Activated CD8-positive, alpha-beta memory T cell treated with anti-CD3 and anti-CD28 coated beads for 4 hours (primary cell): ENCODE measurements at places on chromosomes 13 and 19.
A peak's percentile ranks its signal among the peaks of the same experiment; 100 is the strongest.

- DNase-seq: no peak
Observed at GRCh38 chr13:107678075-107678689, 537.2 kb downstream of the LIG4 start.

- DNase-seq: no peak
Observed at GRCh38 chr19:5333581-5334365, 6.8 kb downstream of the PTPRS start.

GRCh38 chr13:82088781-82089180, 1747.9 kb upstream of the SPRY2 start:
- DNase-seq: no peak

GRCh38 chr19:1825909-1826556, 14.0 kb upstream of the ATP8B3 start:
- peak; percentile 50 for DNase-seq

DNA sequence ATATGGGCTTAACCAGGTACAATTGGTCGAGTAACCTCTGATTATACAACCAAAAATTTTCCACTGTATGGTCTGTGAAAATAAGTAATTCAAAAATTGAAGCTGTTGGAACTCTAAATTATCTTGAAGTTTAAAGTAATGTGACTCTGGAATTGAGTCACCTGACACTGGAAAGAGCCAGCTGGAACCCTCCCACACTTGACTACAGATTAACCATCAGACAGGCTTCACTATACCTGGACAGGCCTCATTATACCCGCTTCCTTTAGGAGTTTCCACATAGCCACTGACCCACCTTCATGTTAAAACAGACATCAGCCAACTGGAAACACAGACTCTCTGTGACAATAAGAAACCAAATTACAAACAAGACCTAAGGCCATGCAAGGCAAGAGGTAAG, 1.3 kb downstream of the ZNF433 start:
- no peak for DNase-seq

GRCh38 chr19:54009440-54009839, 18.0 kb downstream of the CACNG6 start:
- DNase-seq: no peak

DNA sequence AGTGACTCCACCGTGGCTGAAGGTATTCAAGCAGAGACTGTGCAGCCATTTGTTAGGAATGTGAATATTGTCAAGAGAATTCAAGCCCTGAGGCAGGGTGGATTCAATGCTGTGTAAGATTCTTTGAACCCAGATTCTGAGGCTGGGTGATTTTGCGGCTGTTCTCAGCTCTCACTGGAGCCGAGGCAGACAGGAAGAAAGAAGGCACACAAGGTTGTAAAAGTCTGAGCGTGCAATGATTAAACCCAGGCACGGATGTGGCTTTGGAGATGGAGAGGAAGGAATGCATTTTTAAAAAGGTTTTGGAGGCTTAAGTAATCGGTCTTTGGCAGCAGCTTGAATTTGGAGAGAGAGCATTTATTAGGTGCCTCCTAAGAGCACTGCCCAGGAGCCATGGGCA, 187.9 kb downstream of the KATNAL1 start:
- no peak for DNase-seq

- no peak for DNase-seq
Observed at GRCh38 chr19:50998061-50998460, 3.3 kb downstream of the KLK8 start.

GRCh38 chr13:63305641-63306133, 1890.0 kb upstream of the PCDH20 start:
- no peak for DNase-seq

DNA sequence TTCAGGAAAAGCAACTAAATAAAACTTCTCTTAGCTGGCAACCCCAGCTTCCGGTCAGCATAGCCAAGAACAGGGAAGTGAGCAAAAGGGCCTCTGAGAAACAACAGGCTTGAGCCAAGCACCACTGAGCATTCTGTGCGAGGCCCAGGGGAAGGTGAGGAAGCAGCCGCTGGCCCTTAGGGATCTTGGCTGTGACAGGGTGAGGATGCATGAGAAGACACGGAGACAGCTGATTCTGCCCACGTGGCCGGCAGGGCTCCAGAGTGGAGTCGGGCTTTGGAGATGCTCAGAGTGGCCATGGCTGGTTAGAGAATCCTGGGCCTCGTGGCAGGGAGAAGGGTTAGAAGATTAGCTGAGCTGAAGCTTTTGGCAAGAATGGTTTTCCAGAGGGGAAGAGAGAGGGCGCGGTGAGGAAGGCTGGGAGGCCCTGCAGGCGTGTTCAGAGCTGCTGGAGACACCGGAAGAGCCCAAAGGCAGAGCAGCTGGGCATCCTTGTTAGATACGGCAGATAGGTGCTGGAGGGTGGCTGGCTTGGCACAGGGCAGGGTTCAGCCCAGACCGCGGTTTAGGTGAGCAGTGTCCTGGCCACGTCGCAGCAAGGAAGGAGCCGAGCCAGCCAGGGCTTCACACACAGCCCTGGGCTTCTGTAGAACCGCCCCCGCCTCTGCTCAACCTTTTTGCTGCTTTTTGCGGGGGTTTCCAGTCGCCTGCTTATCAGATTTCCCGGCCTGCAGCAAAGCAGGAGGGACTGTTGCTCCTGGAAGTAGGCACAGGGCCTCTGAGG, 17.3 kb downstream of the UPF1 start:
- DNase-seq: no peak

DNA sequence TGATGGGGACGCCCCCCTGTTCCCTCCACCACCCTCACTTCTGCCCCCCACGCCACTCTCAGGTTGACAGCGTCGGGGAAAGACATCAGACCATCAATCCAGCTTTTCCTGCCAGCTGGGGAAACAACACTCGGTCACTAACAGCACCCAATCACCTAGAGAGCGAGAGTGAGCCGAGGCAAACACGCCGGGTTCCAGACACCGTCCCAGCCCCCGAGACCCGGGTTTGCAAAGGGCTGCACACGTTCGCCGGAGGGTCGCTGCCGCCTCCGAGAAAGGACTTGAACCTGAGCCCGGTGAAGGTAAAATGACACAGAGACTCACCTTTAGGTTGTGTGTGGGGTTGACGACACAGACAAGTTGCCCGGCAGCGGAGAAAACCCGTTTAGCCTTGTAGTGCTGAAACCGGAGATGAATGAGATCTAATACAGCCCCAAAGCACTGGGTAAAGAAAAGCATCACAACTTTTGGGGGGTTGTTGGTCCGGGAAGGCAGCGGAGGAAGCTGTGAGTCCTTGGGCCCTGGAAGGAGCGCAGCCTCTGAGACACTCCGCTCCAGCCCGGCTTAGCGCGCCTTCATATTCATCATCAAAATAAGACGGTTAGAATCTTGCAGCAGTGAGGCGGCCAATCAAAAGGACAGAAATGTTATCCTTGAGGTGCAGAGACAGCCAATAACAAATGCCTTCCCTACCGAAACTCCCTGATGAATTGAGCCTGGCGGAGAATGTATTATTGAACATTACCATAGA, at the start of gene SIAH3:
Gene SIAH3, minus strand, starts transcription at position 583 of the 751 bp plus-strand sequence. Its CDS starts 124 bp downstream, at position 459.
- DNase-seq: no peak

DNA sequence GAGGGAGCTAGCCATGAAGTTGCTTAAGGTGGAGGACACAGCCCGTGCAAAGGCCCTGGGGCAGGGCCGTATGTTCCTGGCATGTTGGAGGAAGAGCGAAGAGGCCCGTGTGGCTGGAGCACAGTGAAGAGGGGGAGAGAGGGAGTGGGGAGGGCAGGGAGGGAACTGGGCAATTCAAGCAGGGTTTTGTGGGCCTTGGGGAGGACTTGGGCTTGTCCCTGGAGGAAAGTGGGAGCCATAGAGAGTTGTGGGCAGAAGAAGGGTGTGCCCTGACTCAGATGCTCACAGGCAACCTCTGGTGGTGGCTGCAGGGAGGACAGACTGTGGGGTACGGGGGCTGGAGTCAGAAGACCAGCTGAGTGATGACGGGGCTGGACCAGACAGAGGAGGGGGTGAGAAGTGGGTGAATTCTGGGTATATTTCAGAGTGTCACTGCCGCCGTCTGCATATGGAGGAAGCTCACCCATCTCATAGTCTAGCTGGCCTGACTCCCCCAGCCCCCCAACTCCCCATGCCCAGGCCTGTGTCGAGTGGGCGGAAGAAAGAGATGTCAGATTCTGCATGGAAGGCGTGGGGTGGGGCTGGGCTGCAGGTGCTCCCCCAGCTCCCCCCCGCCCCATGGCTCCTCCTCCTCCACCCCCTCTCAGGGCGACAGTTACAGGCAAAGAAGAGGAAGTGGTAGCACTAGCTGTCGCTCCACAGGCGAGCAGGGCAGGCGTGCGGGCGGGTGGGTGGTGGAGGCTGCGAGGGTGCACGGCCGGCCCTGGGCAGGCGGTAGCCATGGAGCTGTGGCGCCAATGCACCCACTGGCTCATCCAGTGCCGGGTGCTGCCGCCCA, at the start of gene VAV1:
Gene VAV1, plus strand, starts transcription at position 681 of the 838 bp plus-strand sequence. Its CDS starts 100 bp downstream, at position 781.
- peak; percentile 73 for DNase-seq

DNA sequence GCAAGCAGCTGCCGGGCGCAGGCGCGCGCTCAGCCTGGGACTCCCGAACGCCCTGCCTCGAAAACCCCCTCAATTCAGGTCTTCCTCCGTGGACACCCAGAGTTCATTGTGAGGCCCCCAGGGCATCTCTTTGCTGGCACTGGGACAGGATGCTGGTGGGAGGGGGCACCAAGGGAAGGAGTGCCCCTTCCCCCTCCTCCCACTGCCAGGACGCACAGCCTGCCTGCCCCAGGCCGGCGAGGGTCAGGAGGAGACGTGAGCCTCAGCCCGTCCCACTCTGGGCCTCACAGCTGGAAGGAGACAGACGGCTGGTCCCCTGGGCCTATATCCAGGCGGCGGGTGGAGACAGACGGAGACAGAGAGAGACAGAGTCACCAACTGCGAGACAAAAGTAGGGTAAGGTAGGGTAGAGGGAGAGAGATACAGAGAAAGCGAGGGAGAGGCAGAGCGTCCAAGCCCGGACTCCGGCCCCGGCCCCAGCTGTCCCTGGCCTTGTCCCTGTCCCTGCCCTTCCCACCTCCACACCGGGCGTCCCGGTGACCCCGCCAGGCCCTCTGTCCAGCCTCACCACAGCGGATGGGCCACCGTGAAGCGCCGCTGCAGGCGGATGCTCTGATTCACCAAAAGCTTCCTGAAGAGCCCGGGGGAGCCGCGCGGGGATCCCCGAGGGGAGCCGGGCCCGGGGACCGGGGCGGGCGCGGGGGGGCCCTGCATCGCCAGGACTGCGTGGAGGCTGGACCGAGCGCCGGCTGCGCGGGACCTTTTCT, at the start of gene PDE4C:
Gene PDE4C, minus strand, starts transcription at position 737 of the 767 bp plus-strand sequence. Its CDS starts 23 bp downstream, at position 714.
- DNase-seq: no peak

DNA sequence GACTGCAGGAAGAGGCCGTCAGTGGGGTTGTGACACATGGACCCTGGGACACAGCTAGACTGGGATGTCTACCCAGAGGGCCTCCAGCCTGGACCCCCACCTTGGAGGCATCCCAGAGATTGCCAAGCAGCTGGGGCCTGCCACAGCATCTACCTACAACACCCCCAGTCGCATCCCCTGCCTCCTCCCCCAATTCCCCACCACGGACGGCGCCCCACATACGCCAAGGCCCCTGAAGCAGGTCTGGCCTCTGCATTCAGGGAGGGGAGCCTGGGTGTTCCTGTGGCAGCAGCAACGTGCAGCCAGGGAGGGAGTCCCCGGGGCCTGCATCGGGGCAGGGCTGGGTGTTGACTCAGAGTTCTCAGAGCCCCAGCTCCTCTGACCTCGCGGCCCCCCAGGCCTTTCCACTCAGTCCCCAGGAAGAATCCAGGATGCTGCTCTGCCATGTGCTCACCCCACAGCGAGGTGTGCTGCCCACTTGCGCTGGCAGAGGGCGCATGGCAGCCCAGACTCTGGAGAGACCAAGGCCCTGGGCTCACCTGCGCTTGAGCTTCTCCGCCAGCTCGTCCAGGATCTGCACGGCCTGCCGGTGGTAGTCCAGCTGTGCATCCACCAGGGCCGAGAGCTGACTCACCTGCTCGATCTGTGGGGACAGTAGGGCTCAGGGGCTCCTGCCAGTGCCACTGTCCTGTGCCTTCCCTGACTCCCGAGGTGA, 19.6 kb downstream of the MPND start:
- no peak for DNase-seq

DNA sequence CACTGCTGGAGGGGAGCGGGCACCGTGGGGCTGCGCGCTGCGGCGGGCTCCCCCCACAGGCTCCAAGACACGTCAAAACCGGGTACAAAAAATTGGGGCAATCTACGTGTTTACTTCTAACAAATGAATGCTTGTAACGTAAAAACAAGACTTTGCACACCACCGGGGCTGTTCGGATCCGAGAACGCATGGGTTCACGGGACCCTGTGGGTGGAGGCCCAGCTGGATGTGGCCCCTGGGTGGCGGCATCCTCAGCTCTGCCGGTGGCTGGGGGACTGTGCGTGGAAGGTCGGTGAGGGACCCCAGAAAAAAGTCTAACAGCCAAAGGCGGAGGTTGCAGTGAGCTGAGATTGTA, 10.3 kb upstream of the SLC7A10 start:
- no peak for DNase-seq

GRCh38 chr19:54432144-54432738, 16.8 kb upstream of the LENG8 start:
- no peak for DNase-seq

DNA sequence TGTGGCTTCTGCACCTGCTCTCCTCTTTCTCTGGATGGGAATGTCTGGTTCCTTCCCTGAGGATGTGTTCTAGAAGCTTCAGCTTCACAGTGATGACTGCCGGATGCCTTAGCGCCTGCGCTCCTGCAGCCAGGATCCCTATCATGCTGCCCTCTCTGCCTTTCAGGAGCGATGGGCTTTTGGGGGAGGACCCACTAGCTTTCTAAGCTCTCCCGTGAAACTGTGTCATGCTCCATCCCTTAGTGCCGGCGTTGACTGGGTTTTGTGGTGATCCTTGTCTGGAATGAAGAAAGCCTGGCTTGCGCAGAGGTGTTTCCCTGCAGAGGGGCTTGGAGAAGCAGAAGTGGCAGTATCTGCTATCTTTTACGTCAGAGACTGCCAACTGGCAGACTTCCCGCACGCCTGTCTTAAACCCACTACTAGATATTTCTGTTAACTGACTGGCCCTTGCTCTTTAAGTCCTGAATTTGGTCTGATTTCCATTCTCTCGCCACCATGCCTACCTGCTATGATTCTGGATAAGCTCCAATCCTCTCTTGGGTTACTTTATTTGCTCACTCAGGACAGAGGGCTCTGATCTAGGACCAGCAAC, 3.8 kb upstream of the KMT2B start:
- no peak for DNase-seq

GRCh38 chr13:80530191-80530590, 189.3 kb upstream of the SPRY2 start:
- no peak for DNase-seq

- DNase-seq: no peak
Observed at GRCh38 chr13:113560645-113561416, 23.7 kb upstream of the TFDP1 start.

GRCh38 chr13:62113179-62113578, 697.5 kb upstream of the PCDH20 start:
- no peak for DNase-seq

DNA sequence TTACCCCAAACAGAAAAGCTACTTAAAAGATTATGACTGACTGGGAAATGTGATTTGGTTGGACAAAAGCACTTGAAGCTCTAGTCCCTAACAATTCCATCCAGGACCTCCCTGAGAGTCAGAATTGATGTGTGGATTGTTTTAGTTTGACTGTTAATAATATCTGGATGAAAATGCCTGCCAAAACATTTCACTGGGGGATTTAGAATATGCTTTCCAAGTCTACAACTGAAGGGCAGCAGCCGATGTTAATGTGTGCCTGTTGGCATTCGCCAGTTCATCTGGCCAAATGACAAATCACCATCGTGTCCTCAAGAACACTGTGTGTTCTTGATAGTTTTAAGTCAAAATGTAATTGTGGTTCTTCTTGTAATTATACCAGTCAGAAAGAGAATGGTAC, 76.0 kb upstream of the TSC22D1 start:
- no peak for DNase-seq

GRCh38 chr19:52910648-52911047, 12.6 kb downstream of the ZNF888 start:
- no peak for DNase-seq

- no peak for DNase-seq
Observed at GRCh38 chr13:99909097-99909835, 62.3 kb downstream of the ZIC5 start.
